ENCODE measurements at places on chromosomes 6 and 20.

GRCh38 chr20:52305858-52306257, 114.3 kb upstream of the ZFP64 start:
- DNase-seq = no peak

DNA sequence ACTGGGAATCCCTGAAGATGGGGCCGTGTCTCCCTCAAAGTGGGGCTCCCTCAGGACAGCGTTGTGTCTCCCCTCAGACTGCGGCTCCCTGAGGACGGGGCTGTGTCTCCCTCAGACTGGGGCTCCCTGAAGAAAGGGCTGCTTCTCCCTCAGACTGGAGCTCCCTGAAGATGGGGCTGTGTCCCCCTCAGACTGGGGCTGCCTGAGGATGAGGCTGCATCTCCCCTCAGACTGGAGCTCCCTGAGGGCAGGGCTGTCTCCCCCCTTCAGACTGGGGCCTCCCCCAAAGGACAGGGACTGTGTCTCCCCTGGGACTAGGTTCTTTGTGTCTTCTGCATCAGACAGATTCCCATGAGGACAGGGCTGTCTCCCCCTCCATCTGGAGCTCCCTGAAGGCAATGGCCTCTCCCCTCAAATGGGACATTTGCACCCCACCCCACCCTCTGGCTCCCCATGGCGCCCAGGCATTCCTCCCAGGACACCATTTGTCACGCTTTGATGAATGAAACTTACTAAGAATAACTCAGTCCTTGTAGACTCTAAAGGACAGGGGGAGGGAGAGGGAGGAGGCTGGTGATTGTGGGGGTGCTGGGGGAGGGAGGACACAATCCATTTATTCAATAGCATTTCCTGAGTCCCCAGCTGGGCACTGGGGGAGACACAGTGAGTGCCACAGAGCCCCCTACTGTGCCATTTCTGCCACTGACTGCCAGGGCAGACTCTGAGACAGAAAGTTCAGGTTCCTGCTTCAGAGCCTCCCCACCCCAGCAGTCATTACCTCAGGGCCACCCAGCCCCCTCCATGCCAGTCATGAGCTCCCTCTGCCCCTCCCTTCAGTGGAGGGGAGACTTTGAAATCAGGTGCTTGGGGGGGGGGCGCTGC, 122.4 kb downstream of the MRPL14 start:
- DNase-seq = no peak

- peak; percentile 36 for DNase-seq
Observed at GRCh38 chr6:81981812-81982211, 229.3 kb upstream of the TENT5A start.

GRCh38 chr6:30444451-30444742, 44.9 kb upstream of the HLA-E start:
- DNase-seq = no peak

- no peak for DNase-seq
Observed at GRCh38 chr6:44268095-44268628, 2.1 kb upstream of the TMEM151B start.

GRCh38 chr20:22607695-22608094, 23.3 kb upstream of the FOXA2 start:
- no peak for DNase-seq

DNA sequence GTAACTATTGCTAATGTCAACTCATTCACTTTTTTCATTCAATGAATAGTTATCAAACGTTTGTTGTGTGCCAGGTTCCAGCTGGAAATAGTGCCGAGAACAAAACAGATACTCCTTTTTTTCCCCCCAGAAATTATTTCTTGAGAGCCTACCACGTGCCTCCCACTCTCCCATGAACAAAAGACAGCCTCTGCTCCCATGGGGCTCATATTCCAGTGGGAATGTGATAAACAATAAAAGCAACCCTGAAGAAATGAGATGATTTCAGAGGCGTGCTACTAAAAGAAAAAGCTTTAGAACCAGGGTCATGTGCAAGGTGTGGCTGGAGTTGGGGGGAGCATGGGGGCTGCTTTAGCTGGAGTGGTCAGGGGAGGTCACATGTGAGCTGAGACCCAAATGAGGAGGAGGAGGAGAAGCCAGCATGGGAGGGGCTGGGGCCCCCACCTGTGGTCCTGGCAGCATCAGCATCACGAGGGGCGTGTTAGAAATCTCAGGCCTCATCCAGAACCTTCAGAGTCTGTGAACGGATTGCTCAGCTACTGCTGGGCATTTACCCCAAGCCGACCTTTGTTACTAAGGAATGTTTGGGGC, 157.4 kb downstream of the EYA2 start:
- no peak for DNase-seq

- DNase-seq = no peak
Observed at GRCh38 chr6:89251170-89251569, 34.0 kb upstream of the GABRR1 start.

DNA sequence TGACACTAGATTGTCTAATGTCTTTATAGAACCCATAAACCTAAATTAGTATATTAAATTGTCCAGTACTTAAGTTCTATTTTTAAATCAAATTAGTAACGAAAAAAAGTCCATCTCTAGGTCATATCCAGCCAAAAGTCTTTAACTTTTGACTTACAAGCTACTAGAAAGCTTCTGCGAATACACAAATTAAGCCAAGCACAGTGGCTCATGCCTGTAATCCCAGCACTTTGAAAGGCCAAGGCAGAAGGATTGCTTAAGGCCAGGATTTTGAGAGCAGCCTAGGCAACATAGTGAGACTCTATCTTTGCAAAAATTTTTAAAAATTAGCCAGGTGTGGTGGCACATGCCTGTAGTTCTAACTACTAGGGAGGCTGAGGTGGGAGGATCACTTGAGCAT, 420.4 kb upstream of the PLCB4 start:
- DNase-seq = no peak

GRCh38 chr6:145017051-145017450, 718.3 kb downstream of the EPM2A start:
- DNase-seq = no peak

DNA sequence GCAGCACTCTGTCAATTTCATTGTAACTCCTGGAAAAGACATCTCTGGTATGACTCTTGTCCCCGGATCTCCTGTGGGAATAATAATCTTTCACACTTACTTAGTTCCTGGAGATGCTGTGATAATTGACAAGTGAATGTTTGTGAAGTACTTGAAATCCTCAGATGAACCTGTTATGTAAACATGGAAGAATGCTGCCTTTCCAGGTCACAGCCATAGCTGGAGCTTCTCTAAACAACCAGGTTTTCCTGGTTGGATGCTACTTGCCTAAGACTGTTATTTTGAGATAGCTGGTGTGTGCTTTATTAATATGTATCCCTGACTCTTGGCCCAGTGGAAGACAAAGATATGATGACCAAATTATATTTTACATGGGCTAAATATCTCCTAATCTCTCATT, 228.6 kb downstream of the KCNQ5 start:
- no peak for DNase-seq

DNA sequence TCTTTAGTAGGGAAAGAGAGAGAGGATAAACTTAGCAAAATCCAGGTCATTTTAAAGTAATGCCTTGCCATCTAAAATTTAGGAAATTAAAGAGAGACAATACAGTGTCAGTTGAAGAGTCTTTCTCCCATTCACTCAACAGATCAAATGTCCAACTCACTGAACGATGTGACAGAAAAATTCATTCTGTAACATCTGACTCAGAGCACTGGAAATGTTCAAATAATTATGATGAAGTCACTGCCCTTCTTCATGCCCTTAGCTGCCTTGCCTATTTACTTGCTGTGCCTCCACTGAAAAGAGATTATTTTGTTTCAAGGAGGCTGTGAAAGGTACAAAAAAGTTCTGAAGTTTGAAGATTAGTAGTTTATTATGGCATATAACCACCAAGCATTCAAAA, 434.8 kb downstream of the ADGRB3 start:
- no peak for DNase-seq

DNA sequence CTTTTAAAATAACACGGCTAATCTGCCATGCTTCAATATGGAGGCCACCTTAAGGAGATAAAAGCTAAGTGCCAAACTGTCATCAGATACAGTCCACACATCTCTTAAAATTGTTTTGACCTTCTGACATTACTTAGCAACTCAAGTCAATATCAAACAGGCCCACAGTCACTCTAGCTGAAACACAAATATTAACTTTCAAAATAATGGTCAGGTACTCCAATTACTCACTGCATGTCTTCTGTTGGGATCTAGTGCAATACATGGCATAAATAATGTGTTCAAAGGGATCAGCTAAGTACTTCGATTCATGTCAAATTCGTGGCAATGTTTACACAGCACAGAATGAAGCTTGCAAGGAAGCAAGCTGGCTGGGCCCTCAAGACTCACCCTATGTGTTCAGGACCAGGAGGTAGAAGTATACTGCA, 133.9 kb upstream of the BEND6 start:
- DNase-seq = no peak

DNA sequence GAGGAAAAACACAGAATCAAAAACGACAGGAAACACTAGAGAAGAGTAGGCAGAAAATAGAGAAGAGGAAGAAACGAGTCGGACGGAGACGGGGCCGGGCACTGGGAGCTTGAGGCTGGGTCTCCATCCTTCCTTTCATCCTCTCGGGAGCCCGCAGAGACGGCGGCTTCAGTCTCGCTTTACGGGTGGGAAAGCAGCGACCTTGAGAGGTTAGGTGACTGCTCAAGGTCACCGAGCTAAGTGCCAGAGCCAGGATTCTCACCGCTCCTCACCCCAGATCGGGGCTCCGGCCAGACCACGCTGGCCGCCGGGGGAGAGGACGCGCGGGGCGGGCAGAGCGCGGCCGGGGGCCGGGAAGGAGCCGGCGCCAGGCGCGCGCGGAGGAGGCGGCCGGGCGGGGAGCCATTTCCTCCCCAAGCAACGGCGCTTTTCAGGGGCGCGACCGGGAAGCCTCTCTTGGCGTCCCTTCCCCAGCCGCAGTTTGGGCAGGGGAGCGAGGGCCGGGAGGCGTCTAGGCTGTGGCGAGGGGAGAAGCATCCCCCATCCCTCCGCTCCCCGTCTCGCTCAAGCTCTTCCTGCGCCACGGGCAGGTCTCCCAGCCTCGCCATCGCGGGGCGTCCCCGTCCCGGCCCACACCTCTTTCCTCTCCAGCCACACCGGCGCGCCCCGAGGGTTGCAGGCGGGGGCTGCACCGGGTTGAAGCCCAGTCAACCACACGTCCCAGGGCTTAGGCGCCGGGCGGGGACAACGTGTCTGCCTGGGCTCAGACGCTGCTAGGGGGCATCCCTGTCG, 24.1 kb upstream of the MAP3K7 start:
- no peak for DNase-seq

- DNase-seq = no peak
Observed at GRCh38 chr6:149749594-149750135, at the start of gene PCMT1. PCMT1 (plus strand) TSS chr6:149749741; CDS start chr6:149749902, 161 bp downstream.

- no peak for DNase-seq
Observed at GRCh38 chr6:146787876-146788508, 189.2 kb downstream of the ADGB start.

DNA sequence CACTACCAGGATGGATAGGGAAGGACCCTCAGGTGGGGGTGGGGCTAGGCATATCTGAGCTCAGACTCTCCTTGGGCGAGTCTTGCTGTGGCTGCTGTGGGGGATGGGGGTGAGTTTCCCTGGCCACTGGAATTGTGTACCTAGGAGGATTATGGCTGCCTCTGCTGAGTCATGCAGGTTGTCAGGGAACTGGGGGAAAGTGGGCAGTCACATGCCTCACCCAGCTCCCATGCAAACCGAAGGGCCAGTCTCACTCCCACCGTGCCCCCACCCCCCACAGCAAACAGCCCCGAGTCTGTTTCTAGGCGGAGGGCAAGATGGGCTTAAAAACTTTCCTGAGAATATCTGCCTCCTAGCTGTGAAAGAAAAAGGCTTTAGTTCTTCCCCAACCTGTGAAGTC, 210.3 kb upstream of the FERMT1 start:
- no peak for DNase-seq

DNA sequence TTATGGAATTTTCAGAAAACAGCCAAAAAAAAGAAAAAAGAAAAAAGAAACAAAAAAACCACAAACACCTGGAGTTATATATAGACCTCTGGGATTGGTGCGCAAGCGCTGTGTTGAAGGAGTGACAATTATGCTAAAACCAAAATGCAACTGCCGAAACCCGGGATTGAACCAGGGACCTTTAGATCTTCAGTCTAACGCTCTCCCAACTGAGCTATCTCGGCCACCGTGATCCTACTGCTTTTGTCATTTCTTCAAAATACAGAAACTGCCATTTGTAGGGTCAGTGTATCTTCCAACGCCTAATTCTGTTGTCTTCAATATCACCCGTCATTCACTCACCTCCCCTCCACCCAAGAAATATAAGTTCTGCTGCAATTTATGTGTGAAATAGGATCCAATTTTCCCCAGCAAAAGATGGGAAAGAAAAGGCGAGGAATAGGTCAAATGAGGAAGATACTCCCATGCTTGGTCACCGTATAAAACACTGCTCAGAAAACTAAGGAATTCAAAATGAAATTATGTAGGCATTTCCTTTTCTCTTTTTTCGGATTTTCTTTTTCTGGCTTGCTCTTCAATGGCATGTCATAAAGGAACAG, 116.0 kb downstream of the TRIM27 start:
- DNase-seq = no peak

Data from AG04449 (cell line).